GM12892 (cell line): ENCODE measurements at places on chromosomes 3 and 15.
A peak's percentile ranks its signal among the peaks of the same experiment; 100 is the strongest.

DNA sequence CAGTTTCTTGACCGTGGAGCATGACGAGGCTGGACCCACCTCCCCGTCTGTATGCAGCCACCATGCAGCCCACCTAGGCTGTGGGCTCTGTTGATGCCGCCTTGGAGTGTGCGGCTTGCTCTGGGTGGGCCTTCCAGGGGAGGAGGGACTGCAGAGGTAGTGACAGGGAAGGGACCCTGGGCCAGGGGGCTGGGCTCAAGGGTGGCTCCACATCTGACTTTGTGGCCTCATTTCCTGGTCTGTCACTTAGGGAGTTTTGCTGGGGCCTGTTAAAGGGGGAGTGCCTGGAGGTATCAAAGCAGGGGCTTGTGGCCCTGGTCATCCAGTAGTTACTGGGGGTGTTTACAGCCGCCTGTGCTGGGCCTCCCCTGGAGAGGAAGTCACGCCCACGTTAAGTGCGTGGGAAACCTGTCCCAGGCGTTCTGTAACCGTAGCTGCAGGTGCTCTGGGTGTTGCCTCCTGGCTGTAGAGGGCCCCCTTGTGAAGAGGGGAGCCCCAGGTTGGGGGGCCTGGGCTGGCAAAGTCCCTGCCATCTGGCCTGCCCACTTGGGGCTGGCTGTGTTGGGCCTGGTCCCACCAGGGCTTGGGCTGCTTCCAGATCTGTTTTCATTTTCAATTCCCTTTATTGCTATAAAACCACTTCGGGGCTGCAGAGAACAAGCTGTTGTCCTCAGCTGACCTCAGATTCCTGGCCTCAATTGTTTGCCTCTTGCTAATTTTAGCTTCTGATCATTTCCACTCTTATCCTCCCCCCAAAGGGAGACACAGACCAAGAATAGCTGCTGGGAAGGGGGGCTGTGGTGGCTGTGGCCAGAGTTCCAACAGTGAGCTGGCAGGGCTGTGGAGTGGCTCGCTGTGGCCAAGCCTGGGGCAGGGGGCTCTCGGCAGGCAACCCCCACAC is 26.5 kb downstream of the KLF13 start:
- DNase-seq: peak; percentile 80

- DNase-seq: no peak
Observed at GRCh38 chr3:125366132-125366531, 9.0 kb downstream of the ZNF148 start.

GRCh38 chr3:178947738-178948137 is 123.9 kb downstream of the ZMAT3 start:
- DNase-seq: no peak

- DNase-seq: peak; percentile 23
Observed at GRCh38 chr3:156674911-156675829, 780 bp downstream of the TIPARP start.

- no peak for DNase-seq
Observed at GRCh38 chr3:112020674-112021085, 13.9 kb upstream of the TMPRSS7 start.

- DNase-seq: peak; percentile 13
Observed at GRCh38 chr3:115814778-115815380, 191.6 kb downstream of the GAP43 start.

- DNase-seq: no peak
Observed at GRCh38 chr15:33963831-33964664, 4.2 kb upstream of the CHRM5 start.

DNA sequence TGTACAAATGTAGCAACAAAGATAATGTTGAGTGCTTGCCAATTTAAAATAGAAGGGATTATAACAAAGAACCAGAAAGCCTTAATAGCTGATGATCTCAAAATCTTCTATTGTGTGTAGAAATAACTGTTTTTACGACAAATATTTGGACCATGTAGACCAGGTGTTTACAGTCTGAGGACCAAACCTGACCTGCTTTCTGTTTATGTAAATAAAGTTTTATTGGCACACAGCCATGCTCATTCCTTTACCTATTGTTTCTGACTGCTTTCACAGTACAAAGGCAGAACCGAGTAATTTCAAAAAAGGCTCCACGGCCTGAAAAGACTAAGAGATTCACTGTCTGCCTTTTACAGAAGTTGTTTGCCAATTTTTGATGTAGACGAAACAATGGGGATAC is 91.8 kb downstream of the GOLIM4 start:
- no peak for DNase-seq

GRCh38 chr3:70990185-70990584 is 593.3 kb downstream of the FOXP1 start:
- DNase-seq: no peak

GRCh38 chr3:49718858-49719213 is 648 bp downstream of the AMIGO3 start:
- DNase-seq: no peak

GRCh38 chr3:122353215-122353614 is 28.2 kb downstream of the CSTA start:
- no peak for DNase-seq

- DNase-seq: no peak
Observed at GRCh38 chr15:52710050-52710707, 31.0 kb upstream of the ATOSA start.

- DNase-seq: no peak
Observed at GRCh38 chr3:37466660-37467359, 292.4 kb upstream of the LRRFIP2 start.

GRCh38 chr3:157094751-157095480 is 65.0 kb downstream of the CCNL1 start:
- no peak for DNase-seq

DNA sequence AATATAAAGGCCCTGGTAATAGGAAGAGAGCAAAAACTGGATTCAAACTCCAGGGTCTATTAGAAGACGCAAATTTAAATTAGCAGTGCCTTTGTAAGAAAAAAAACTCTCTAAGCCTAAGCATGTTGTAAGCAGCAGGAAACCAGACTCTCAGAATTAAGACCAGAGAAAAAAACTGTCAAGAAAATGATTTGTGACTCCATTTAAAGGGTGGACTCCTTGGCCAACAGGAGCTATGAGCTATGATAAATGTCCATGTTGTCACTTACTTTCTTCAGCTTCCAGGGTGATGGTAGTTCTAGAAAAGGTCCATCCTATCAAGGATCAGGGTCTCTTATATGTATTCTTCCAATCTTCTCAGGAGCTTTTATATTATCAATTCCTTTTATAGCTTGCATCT is 34.9 kb upstream of the CCDC50 start:
- DNase-seq: no peak

GRCh38 chr3:147730284-147730683 is 321.1 kb downstream of the ZIC1 start:
- DNase-seq: no peak

DNA sequence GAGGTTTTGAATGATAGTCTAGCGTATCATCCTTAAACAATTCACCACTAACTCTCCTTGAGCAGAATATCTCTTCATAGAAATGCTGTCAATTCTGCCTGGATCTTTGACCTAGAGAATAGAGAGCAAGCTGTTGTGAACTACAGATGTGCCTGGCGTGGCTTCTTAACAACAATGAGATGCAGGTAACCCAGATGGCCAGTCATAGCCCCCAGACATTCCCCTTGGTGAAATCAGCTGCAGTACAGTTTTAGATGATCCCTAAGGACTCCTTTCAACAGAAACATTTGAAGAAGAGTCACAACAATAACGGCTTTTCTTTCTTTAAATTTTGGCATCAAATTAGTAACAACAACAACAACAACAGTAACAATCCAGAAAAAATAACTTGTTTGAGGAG is 1041.3 kb downstream of the ROBO1 start:
- DNase-seq: no peak

DNA sequence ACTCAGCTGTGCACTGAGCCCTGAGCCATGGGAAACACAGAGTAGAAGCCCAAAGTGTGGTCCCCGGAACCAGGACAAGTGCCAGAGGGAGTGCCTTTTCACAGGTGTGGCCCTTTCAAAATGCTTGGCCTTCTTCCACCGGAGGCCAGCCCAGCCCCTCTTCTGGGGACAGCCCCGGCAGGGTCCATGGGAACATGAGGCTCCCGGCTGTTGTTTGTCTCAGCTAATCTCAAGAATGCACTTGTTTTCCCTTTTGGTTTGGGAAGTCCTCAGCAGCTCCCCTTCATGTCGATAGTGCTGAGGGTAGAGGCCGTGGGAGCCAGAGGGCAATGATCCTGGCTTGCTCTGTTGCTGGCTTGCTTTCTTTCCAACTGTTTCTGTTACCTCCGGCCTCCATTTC is 91.1 kb upstream of the MRPS22 start:
- DNase-seq: no peak

DNA sequence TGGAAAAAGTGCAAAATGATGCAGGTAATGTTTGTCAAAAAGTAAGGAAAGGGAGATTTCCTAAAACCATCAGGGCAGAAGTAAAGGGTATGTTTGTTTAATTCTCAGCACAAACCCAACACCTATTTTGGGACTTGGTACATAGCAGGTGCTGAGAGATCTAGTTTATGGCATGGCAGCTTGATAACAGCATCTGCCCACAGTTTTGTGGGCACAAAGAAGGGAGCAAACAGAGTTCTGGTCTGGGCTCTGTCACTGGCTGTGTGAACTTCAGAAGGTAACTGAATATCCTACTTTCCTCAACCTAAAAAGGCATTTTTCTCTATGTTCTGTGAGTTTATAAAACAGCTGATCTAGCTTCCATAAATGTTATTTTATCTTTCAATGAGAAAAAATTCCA is 141.6 kb downstream of the PLCH1 start:
- no peak for DNase-seq

DNA sequence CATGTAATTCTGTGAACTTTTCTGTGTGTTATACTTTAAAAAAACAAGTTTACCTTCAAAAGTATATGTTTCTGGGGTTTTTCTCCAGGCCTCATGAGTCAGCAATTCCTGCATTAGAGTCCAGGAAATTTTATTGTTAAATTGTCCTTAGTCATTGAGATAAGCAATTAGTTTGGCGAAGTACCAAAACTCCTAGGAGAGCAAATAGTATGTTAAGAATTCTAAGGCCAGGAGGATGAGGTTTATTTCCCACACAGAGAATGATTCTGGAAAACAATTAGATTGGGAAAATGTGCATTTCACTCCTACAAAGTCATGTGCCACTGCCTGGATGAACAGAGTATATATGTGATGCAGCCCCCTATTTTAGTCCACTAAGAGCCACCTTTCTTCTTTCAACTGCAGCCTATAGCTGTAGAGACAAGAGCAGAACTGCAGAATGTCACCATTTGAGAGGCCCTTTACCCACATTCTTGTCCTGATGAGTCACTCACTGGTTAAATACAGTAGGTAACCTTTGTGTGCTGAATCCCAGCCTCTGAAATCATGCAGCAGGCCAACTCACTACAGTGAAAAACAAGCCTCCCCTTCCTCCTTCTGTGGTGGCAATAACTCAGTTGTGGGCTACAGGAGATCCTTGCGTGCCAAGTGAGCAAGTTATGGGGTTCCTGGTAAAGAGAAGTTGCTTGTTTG is 452.8 kb upstream of the THBS1 start:
- DNase-seq: no peak

GRCh38 chr3:158111861-158112260 is 2.0 kb downstream of the RSRC1 start:
- DNase-seq: no peak

- no peak for DNase-seq
Observed at GRCh38 chr15:82231233-82231632, 31.3 kb downstream of the EFL1 start.

DNA sequence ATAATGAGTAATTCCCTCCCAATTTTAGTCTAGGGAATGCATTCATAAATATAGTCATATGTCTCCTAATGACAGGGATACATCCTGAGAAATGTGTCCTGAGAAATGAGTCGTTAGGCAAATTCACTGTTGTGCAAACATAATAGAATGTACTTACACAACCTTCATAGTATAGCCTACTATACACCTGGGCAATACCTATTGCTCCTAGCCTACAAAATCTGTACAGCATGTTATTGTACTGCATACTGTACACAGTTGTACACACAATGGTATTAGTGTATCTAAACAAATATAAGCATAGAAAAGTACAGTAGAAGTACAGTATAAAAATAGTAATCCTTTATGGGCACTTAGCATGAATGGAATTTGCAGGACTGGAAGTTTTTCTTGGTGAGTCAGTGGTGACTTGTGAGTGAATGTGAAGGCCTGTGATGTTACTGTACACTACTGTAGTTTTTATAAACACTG is 6.6 kb downstream of the DTWD1 start:
- DNase-seq: no peak

GRCh38 chr3:150786791-150787190 is 23.8 kb upstream of the SIAH2 start:
- no peak for DNase-seq

DNA sequence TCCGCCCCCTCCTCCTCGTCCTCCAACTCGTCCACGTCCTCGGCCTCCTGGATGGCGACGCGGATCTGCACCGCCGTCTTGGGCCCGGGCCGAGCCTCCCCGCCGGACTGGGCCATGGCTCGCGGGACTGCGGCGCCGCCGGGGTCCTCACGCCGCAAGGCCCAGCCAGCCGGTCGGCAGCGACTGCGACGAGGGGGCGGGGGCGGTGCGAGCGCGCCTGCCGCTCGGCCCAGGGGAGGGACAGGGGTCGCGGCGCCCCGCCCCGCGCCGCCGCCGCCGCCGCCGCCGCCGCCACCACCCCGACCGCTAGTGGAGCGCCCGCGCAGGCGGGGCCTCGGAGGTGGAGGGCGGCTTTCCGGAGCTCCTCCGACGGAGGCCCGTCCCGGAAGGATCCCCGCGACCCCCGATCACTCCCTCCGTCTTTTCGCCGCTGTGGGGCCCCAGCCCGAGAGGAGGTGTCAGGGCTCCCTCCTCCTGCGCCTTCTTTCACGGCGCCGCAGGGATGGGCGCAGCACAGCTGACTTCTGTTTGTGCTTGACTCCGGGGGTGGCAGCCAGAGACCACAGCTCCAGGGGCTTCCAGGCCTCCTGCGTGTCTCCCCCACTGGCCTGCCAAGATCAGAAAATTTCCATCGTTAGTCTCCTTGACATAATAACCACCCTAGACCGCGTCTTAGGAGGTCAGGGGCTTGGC is at the start of gene LARP6:
Gene LARP6, minus strand, starts transcription at position 185 of the 693 bp plus-strand sequence. Its CDS starts 69 bp downstream, at position 116.
- DNase-seq: peak; percentile 25

DNA sequence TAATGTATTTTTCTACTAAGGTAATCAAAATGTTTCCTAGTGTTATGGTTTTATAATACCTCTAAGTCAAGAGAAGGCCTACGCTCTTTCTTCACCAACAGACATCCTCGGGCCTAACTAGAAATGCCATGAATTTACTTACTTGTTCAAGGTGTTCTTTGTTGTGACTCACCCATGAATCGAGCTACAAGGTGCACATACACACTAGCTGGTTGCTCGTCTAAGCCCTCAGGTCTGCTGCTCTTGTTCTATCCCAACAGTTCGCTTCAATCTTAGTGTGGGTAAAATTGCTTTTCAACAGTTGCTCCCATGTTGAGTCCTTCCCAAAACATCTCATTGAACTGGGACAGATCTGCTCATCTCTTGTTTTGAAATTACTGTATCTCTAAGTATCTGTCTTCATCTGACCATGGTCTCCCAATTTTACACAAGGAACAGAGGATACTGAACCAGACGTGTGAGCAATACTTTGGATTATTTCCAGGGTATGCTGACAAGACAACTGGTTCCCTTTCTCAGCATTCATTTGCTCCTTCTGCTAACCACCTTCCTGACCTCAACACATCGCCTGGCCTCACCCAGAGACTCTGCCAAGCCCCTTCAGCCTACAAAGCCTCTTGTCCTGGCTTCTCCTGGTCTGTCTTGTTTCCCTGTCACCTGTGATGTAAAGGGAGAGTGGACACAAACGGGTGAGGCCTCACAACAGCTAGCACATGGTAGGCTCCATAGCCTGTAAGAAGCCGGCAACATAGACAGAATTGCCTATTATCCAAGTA is 84.2 kb downstream of the NEDD4 start:
- no peak for DNase-seq

GRCh38 chr3:157127831-157128767 is 31.8 kb downstream of the CCNL1 start:
- DNase-seq: no peak
